ENCODE measurements at places on chromosomes 12 and 14.

DNA sequence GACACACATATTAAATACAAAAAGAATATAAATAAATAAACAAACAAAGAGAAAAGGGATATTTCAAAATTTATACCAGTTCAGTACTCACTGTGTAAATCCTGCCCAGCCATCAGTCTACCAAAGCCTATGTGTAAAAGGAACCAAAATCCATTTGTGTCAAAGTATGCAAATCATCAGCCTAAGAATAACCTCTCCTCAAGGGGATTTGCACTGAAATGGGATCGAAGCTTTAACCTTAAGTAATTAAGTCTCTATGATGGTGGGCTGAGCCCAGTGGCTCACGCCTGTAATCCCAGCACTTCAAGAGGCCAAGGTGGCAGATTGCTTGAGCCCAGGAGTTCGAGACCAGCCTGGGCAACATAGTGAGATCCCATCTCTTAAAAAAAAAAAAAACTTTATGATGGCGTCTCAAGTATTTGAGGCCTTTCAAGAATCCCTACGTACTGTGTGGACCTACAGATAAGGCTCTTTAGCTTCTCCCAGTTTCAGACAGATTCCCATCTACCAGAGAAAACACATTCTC is 57.8 kb upstream of the METAP2 start:
- no peak for DNase-seq

GRCh38 chr14:76776428-76777251 is 15.4 kb downstream of the VASH1 start:
- no peak for DNase-seq

DNA sequence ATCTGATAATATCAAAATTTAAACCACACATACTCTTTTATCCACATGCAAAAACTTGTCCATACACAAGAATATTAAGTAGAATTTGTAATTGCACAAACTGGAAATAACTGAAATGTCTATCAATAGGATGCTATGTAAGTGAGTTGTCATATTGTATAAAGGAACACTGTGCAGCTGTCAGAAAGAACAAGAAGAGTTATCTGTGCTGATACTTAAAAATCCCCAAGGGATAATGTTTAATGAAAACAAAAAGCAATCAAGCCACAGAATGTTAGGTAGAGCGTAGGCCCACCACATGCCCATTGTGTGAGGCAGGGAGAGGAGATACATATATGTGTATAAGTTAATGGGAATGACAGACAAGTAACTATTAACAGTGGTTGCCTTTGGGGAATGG is 25.9 kb upstream of the HIGD1C start:
- no peak for DNase-seq

- no peak for DNase-seq
Measured at GRCh38 chr12:105960319-105961083, 178.3 kb downstream of the NUAK1 start.

- DNase-seq, result no peak
Measured at GRCh38 chr14:51285120-51285519, 45.1 kb downstream of the TMX1 start.

DNA sequence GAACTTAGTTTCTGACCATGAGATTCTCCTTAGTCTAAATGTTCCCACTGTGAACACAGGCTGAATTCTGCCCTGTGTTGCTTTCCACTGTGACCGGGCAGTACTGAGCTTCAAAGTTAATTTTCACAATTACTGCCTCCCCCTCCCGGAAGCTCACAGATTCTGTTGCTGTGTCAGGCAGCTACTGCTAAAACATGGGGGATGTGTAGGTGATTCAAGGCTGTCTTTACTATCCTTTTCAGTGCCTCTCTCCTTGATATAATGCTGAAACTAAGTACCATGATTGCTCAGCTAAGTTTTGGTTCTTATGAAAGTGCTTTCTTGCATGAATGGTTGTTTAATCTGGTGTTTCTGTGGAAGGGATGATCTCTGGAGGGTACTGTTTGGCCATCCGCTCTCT is 428.3 kb upstream of the NOVA1 start:
- DNase-seq, result no peak

DNA sequence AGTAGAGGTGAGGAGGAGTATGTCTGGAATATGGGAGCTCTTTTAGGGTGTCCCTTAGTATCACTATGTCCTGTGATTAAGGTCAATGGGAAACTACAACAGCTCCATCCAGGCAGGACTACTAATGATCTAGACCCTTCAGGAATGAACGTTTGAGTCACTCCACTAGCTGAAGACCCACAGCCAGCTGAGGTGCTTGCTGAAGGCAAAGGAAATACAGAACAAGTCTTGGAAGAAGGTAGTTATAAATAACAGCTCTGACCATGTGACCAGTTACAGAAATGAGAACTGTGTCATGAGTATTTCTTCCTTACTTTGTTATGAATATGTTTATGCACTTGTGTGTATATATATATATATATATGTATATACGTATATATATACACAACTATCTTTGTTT is 40.5 kb upstream of the USP44 start:
- DNase-seq, result no peak

DNA sequence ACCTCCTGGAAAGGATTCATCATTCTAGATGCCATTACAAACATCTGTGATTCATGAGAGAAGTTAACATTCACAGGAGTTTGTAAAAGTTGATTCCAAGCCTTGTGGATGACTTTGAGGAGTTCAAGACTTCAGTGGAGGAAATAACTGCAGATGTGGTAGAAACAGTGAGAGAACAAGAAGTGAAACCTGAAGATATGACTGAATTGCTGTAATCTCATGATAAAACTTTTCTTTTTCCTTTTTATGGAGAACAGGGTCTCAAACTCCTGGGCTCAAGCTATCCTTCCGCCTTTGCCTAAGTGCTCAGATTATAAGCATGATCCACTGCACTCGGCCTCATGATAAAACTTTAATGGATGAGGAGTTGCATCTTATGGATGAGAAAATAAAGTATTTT is 64.5 kb upstream of the GTF2A1 start:
- no peak for DNase-seq

DNA sequence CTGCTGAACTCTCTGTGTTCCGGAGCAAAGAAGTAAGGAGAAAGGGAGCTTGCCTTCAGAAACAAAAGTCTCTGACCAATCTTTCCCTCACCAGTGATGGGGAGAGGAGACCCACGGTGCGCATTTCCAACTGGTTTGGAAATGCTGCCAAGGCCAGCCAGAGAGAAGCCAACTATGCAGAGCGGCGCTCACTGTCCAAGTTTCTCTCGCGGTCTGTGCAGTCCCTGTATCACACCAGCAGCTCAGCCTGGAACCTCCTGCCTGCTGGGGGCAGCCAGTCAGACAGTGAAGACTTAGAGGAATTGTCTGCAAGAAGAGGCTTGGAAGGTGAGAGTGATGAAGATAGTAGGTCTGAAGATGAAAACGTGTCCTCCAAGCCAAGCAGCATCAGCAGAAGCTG is 206.2 kb downstream of the NAV3 start:
- DNase-seq, result no peak
